ENCODE measurements at places on chromosomes 6 and 20.

DNA sequence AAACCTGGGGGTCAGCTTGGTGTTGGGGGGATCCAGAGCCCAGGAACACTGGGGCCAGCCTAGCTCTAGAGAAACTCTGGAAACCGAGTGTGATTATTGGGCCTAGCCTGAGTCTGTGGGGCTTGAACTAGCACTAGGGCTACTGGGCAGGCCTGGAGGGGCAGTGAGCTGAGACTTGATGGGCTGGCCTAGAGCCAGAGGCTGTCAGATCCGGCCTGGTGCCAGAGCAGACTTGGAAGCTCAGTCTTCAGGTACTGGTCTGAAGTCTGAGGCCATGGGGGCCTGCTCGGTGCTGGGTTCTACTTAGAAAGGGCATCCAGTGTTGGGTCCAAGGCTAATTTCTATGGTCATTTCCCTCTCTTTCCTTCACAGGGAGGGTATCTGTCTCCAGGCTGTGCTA lies 2.7 kb downstream of the DEFB112 start:
- no peak for DNase-seq

- DNase-seq = no peak
Measured at GRCh38 chr20:38874460-38875174, 51.6 kb upstream of the FAM83D start.

- no peak for DNase-seq
Measured at GRCh38 chr20:32685541-32686529, 12.1 kb upstream of the C20orf203 start.

DNA sequence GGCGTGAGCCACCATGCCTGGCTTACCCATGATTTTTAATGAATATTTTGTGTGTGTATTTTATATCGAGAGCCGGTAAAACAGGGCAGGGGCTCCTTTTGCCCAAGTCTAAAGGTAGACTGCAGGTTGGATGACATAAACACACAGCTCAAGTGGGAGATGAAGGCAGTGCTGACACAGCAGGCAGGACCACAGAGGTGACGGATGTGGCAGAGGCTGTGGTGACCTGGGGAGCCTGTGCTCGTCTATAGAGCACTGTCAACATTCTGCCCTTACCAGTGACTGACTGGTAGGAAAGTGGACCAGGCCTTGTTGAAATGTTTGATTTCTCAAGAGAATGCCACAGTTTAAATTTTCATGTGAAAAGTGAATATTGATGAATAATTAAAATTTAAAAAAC lies 137.5 kb downstream of the ZFP64 start:
- no peak for DNase-seq

DNA sequence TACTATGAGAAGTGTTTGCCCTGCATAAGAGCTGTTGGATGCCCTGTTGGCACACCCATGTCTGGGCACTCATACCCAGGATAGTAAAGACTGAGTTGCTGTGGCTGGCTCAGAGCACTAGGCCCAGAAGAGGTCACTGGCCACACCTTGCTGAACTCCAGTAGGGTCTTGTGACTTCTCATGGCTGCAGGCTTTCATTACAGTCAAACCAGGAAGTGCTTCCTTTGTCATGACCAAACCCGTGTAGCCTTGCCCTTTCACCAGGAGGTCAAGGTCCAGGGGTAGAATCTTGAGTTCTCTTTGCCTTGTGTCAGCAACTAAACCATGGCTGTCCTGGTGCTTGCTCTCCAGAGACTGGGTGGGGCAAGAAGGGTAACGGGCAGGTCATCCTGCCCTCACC lies 49.5 kb downstream of the CD164 start:
- DNase-seq = no peak

DNA sequence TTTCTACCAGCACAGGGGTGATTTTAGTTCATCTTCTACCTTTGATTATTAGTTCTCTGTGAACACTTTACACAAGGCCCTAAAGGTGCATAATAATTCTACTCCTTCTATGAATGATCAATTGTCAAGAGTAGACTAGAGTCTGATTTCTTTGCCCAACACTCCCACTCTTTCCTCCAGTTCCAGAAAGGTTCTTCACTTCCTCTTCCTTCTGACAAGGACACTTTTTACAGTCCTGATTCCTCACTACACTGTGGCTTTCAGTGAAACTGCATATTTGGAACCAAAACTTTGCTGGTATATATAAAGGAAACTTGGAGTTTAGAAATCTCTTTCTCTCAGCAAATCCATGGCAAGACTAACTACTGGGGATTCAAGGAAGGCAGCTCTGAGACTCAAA lies 10.6 kb upstream of the RSPO3 start:
- no peak for DNase-seq

- no peak for DNase-seq
Measured at GRCh38 chr20:52817511-52817910, 154.6 kb upstream of the TSHZ2 start.

DNA sequence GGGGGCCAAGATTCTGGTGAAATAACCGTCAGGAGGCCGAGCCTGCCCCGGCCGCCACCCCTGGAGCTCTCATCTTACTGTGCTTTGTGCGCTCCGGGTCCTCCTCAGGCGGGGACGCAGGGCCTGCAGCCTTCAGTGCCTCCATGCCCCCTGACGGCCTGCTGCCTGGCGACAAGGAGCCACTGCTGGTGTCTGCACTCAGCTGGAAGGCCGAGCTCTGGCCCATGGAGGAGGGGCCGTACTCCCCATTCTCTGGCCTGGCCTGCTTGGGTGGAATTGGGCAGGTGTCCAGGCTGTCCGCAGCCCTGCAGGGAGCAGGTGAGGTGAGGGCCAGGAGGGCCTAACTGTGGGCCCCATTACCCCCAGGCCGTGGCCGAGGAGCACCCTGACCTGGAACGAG lies 5.3 kb downstream of the ZNF512B start:
- no peak for DNase-seq

DNA sequence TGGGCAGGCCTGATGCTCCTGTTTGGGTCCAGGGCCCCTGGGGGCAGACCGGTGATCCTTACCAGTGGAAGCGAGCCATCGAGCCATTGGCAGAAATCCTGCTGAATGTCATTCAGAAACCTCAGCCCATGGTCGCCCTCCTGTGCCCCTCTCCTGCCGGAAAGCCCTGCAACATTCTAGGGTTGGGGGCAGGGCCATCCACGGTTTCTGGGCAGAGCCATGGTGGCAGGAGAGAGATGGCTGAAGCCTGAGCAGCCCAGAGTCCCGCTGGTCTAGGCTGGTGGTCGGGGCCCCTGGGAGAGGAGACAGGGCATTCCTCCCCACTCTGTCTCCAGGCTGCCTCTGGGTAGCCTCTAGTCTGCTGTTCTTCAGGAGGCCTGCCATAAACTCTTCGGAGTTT lies 19.6 kb upstream of the CHMP4B start:
- DNase-seq = no peak

DNA sequence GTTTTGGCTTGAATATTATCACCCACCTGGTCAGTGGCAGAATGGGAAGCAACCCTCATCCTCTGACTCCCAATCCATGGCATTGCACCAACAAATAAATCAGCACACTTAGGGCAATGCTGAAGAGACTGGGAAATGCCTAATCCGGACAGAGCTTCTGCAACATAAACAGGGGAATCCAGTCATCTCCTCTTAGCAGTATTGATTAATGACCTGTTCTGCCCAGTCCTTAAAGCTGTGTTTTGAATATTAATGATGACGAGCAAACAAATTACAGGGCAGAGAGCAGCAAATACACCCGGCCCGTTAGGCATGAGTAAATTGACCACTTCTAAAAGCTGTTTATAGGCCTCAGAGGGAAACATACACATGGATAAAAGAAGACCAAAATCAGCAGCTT lies 77.0 kb upstream of the B3GAT2 start:
- DNase-seq = no peak

- DNase-seq = no peak
Measured at GRCh38 chr6:12791371-12791770, 74.8 kb downstream of the PHACTR1 start.

- DNase-seq = no peak
Measured at GRCh38 chr6:99393366-99393697, 663 bp downstream of the COQ3 start.

- DNase-seq = no peak
Measured at GRCh38 chr6:91088515-91088914, 501.6 kb upstream of the MAP3K7 start.

GRCh38 chr6:50925548-50925947 lies 106.9 kb downstream of the TFAP2B start:
- DNase-seq = no peak

DNA sequence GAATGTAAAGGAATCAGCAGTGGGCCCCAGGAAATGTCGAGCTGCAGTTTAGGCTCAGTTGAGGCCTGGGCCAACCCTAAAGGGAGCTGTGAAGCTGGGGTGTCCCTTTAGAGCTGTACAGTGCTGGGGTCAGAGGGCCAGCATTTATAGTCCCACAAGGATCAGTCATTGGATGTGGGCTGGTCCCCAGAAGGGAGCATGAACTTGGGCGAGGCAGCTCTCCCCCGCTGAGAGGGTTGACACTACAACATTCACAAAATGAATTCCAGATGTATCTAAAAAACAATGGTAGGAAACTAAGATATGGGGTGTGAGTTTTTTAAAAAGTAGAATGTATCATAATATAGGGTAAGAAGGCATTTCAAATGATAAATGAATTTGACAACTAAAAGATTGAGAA lies 29.7 kb upstream of the TMX4 start:
- no peak for DNase-seq

DNA sequence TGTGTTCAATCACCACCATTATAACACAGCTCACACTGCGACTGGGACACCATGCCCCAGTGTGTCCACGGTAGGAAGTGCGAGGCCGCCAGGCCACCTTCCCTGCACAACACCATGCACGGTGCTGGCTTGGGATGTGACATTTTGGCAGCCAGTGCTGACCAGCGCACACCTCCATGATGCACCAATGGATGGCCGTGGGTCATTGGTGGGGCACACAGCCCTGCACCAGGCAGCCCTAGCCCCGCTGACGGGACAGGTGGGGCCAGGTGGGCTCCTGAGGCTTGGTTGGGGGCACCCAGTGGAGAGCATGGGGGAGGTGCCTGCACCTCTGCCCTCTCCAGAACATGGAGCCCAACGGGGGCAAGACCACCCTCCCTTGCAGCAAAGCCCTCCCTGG lies 18.2 kb upstream of the FRMD1 start:
- DNase-seq = no peak

Data from stimulated activated CD4-positive, alpha-beta T cell treated with anti-CD3 and anti-CD28 coated beads, Interleukin-15, amount 100 ng/mL, for 1 hour (primary cell).